ENCODE measurements at places on chromosomes 11 and 22.

GRCh38 chr11:69599502-69599901 is 41.5 kb upstream of the CCND1 start:
- no peak for DNase-seq
- peaks cover 8% of the 10 kb centered on the region for H3K36me3 ChIP-seq
- H3K27ac ChIP-seq, result no peak overlapping the region
- H3K27me3 ChIP-seq, result no peaks in the 10 kb centered on the region
- H3K4me3 ChIP-seq, result no peak overlapping the region
- H3K4me1 ChIP-seq, result peaks cover 23% of the 10 kb centered on the region

GRCh38 chr11:59198726-59199125 is 14.0 kb downstream of the MPEG1 start:
- no peaks in the 10 kb centered on the region for H3K27me3 ChIP-seq
- no peak overlapping the region for H3K27ac ChIP-seq
- no peak overlapping the region for H3K4me3 ChIP-seq
- no peak for DNase-seq
- no peaks in the 10 kb centered on the region for H3K4me1 ChIP-seq

GRCh38 chr11:31823644-31824331 is 12.7 kb upstream of the PAX6 start:
- peak overlapping the region; percentile 70 for H3K4me3 ChIP-seq
- peaks cover 72% of the 10 kb centered on the region for H3K4me1 ChIP-seq
- DNase-seq, result no peak

DNA sequence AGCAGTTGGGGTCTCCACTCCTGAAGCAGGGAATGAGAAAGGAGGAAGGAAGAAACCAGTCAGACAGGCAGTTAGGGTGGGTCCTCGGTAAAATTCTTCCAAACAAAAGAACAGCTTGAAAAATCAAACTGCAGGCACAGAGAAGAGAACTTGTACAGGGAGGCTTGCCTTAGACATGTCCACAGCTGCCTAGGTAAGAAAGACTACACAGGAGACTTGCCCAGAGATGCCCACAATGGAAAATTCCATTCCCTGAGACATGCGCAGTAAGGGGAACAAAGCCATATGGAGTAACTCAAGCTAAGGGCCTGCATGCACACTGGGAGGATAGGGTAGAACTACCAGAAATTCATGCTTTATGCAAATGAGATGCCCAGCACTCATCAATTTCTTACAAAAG is 9.8 kb downstream of the KCNJ11 start:
- H3K27me3 ChIP-seq, result peaks cover 9% of the 10 kb centered on the region
- H3K4me1 ChIP-seq, result no peaks in the 10 kb centered on the region
- DNase-seq, result no peak
- no peak overlapping the region for H3K27ac ChIP-seq
- no peak overlapping the region for H3K4me3 ChIP-seq
- peaks cover 28% of the 10 kb centered on the region for H3K36me3 ChIP-seq

GRCh38 chr11:129425214-129425613 is 49.6 kb downstream of the BARX2 start:
- no peak overlapping the region for H3K4me3 ChIP-seq
- no peak for DNase-seq
- no peaks in the 10 kb centered on the region for H3K27me3 ChIP-seq
- no peak overlapping the region for H3K27ac ChIP-seq
- H3K4me1 ChIP-seq, result 0 out of 2 replicates have a peak, but pooled peaks cover 2% of the 10 kb centered on the region

GRCh38 chr11:119322360-119322739 is 5.4 kb upstream of the MCAM start:
- H3K4me1 ChIP-seq, result peaks cover 44% of the 10 kb centered on the region
- peaks cover 16% of the 10 kb centered on the region for H3K27me3 ChIP-seq
- no peak overlapping the region for H3K4me3 ChIP-seq
- no peaks in the 10 kb centered on the region for H3K36me3 ChIP-seq
- DNase-seq, result no peak
